Skeletal muscle cell (primary cell): ENCODE measurements at places on chromosomes 12 and 14.
A peak's percentile ranks its signal among the peaks of the same experiment; 100 is the strongest.

DNA sequence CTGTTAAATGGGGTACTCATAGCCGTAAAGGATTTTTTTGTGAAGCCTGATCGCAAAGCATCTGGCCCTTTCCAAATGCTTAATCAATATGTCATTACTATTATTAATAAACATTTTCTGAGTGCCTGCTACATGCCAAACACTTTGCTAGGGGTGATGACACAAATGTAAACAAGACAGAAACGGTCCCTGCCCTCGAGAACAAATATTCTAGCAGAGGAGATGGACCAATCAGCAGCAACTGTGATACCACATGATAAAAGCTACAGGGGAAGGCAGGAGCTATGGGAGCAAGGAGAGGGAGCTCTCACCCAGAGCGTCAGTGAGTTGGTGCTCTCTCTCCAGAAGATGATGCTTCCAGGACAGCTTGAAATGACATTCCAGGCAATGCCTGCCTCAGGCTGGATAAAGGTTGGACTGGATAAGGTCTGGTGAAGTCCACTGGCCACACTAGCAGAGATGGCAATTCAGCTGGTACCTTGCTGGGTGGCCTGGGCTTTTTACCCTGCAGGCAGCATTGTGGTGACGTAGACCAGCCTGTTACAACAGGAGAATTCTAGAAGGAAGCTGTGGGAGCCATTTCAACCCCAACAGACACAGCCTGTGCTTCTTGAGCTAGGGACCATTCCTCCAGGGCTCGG lies 41.1 kb downstream of the ERH start:
- DNase-seq = no peak

GRCh38 chr12:49358483-49359141 lies 8.7 kb upstream of the SPATS2 start:
- DNase-seq = peak; percentile 47

GRCh38 chr12:94140556-94140955 lies 7.8 kb upstream of the PLXNC1 start:
- DNase-seq = no peak

- DNase-seq = no peak
Measured at GRCh38 chr12:93429448-93429847, 12.3 kb downstream of the UBE2N start.

DNA sequence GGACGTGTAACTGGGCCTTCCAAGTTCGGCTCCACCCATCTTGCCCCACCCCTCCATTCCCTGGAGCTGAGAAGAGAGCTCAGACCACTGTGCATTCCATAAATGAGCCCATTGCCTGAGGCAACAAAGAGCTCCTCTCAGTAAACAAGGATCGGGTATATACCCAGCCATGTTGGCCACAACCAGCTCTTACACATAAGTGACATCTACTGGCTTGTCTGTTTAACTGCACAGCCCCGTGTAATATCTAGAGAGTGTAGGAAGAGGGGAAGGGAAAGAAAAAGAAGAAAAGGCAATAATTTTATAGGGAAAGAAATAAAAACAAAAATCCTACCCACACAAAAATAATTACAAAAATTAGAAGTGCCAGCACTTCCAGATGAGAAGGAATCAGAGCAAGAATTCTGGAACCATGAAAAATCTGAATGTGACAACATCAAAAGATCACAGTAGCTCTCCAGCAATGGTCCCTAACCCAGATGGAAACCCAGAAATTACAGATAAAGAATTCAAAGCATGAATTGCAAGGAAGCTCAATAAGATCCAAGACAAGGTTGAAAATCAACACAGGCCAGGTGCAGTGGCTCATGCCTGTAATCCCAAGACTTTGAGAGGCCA lies 308.1 kb downstream of the RPAP3 start:
- DNase-seq = peak; percentile 34

GRCh38 chr12:40168001-40168400 lies 56.8 kb upstream of the LRRK2 start:
- no peak for DNase-seq

DNA sequence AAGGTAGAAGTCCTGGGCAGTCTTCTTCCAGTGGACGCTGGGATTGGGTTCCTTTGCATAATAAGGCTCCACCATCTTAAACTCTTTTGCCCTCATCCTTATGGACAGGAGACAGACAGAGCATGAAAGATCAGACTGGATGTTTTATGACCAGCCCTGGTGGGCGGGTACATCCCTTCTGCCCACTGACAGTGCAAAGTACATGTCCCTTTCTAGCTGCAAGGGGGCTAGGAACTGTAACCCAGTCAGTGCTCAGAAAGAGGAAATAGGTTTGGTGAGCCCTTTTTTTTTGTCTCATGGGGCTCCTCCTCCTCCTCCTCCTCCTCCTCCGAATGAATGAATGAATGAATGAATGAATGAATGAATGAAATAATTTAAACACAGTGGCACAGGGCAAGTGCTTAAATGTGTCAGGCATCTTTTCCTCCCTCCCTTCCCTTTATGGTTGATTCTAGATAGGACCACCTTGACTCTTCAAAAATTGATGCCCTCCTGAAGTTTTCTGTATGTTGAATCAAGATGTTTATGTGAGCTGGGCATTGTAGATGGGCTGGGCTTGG lies 36.4 kb upstream of the HNF1A start:
- DNase-seq = no peak

GRCh38 chr12:81166790-81167189 lies 88.9 kb downstream of the ACSS3 start:
- no peak for DNase-seq

DNA sequence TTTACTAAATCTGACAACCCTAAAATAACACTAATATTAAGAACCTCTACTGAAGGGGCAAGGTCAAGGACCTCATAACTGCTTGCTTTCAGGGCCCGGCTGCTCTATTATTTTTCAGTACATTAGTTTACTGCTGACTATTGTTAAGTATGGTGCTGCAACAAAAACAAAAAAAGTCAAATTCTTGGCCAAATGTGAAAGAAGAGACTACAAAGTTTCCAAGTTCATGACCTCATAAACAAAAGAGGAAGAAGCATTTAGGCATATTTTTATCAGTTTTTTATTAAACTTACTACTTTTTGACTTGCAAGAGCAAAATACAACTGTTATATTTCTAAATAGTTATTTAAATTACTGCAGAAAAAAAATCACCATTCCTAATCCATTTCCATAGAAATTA lies 109.8 kb upstream of the GPHB5 start:
- no peak for DNase-seq

DNA sequence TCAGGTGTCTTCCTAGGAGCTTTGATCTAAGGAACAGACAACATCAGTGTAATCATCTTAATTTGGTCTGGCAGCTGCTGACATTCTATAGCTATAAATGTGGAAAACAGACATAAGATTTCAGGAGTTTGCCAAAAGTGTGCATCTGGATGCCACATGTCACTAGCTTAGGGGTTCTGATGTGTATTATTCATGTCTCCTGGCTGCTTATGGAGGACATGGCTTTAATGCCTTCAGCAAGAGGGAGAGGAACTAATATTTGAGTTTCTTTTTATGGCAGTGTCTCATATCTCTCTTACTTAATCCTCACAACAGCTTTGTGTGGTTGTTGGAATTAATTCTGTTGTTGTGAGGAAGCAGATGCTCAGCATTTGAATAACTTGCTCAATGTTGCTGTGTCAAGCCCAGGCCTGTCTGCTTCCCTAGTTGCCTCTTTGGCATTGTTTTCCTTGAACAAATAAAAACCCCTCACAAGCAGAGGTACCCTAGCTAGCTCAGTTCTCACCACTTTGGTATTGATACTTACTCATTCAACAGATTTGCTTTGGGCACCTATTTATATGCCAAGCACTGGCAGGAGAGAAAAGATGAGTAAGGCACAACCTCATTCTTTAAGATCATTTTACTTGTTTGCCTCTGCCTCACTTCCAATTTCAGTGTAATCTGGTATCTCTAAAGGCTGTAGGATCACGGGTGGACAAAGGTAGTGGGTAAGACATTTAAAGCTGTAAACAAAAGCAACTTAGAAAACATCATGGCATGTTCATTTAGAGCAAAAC lies 39.8 kb upstream of the EID3 start:
- no peak for DNase-seq

GRCh38 chr12:28110329-28110728 lies 79.9 kb upstream of the CCDC91 start:
- no peak for DNase-seq

DNA sequence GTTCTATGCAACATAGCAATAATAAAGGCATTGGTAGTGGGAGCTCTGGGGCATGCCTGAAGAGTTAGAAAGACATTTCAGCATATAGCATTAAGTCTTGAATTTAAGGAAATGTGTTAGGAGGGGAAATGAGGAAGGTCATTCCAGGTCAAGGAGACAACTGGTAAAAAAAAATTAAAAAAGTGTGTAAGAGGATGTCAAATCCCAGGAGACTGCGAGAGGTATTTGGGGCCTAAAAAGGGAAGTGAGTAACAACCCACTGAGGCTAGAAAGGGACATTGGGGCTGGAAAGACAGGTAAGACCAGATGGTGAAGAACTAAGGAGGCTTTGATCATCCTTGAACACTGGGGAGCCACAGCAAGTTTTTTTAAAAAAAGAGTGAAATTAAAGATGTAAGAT lies 152.9 kb downstream of the SLC25A21 start:
- DNase-seq = no peak

- no peak for DNase-seq
Measured at GRCh38 chr12:103462675-103463074, 33.1 kb downstream of the C12orf42 start.

GRCh38 chr12:78580296-78580695 lies 284.3 kb upstream of the SYT1 start:
- DNase-seq = no peak

DNA sequence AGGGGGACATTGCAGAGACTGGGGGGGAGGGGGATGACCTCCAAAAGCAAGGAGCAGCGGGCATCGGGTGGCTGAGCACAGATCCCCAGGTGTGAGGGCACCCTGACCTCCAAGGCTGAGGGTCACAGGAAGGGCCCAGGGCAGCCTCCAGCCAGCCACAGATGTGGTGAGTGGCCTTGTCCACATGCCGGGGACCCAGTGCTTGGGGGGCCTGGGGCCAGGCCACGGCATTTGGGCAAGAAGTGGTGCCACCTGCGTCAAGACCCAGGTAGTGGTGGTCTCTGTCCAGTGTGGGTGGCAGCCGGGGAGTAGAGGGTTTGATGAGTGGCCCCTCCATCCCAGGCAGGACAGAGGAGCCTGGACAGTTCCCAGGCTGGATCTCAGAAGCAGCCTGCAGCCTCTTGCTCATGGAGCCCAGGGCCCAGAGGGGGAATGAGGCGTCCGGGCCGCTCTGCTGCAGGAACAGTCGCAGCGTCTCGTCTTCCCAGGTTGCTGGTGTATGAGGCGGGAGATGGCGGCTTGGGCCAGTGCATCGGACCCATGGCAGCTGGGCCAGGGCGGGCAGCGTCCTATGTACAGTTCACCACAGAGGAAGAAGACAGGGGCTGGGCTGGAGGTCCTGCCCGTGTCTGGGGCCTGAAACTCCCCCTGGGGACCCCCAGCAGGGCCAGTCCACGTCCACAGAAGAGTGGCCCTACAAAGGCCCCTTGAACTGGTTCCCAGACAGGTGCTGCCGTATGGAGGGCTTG lies 33.5 kb downstream of the CCNK start:
- DNase-seq = no peak

- no peak for DNase-seq
Measured at GRCh38 chr12:109997393-109997792, 1.2 kb upstream of the GIT2 start.

GRCh38 chr14:22320362-22320750 lies 268.7 kb downstream of the DAD1 start:
- no peak for DNase-seq

GRCh38 chr14:64708148-64709004 lies 4.2 kb downstream of the PLEKHG3 start:
- no peak for DNase-seq

GRCh38 chr12:114611145-114612018 lies 72.6 kb downstream of the TBX3 start:
- DNase-seq = no peak

GRCh38 chr12:117514016-117514415 lies 152.6 kb upstream of the NOS1 start:
- no peak for DNase-seq

- DNase-seq = no peak
Measured at GRCh38 chr12:49345051-49345824, 1.4 kb upstream of the DNAJC22 start.
